ENCODE measurements at places on chromosomes 11 and 22.

DNA sequence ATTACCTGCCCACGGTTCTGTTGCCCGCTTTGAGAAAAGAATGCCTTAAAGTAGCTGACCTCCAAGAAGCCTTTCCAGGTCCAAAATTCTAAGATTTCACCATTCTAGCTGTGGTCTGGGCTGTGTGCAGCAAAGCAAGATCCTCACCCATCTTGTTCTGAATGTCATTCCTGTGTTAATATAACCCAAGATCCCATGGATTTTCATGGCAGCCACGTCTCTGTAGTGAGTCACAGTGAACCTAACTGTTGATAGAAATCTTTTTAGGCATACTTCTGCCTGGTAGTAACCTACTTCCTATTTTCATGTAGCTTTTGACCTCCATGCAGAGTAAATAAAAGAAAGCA, 210.0 kb downstream of the NAV2 start:
- DNase-seq = no peak

DNA sequence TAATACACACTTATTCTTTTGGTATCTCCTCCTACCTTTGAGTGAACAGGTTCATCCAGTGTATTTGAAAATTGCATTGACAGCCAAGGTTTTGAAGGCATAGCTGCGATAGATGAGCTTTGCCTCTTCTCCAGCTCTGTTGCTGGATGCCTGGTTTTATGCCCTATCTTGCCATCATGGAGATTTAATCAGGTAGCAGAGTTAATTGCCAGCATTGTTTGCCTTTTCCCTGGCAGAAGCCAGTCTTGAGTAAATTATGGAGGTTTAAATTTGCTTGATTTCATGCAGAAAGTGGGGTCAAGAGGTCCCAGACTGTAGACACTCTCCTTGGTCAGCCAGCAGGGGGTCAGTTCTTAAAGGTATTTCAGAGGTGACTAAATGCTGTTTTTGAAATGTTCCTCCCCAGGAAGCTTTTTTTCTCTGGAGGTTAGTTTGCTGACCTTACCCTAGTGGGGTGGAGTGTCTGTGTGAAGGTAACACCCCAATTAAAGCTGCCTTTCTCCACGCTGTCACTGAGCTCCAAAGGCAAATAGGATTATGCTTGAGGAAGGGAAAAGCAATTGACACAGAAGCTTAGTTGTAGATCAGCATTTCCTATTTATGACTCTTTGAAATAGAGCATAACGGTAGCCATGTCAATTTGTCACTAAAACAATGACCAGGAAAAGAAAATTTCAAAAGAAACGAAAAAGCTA, 96.0 kb downstream of the EXT2 start:
- no peak for DNase-seq

GRCh38 chr11:45457649-45458048, 171.5 kb upstream of the SYT13 start:
- no peak for DNase-seq

DNA sequence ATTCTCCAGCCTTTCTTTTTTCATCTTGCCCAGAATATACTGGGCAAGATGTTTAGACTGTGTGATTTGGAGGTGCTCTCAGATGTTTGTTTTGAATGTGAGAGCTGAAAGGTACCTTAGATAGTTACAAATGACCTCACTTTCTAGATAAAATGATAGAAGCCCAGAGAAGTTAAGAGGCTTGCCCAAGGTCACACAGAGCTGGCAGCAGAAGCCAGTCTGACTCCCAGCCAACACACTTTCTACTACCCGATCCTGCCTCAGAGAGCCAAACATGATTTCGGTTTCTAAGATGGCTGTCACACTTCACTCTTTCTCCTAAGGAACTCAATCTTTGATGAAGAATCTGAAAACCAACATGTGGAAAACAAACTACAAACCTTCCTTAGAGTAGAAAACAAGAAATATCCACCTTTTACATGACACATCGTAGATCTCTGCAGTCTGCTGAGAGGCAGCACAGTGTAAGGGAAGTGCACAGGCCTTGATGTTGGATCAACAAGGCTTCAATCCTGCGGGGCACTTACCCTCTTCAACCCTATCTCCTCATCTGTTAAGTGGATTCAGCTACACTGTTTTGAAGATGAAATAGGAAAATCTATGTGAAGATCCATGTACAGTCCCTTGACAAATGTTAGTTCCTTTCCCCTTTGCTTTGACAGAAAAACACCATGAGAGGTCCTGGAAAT, 58.6 kb downstream of the SYTL2 start:
- no peak for DNase-seq

- DNase-seq = no peak
These were observed 20.8 kb downstream of the MED17 start for GRCh38 chr11:93804879-93805278.

GRCh38 chr22:38719196-38719595, 13.5 kb downstream of the GTPBP1 start:
- no peak for DNase-seq

- DNase-seq = no peak
These were observed 41.7 kb downstream of the KIAA1671 start for GRCh38 chr22:24994070-24994763.

- no peak for DNase-seq
These were observed 4.7 kb upstream of the ASCC2 start for GRCh38 chr22:29842740-29843139.

GRCh38 chr11:47399860-47400767, 8.3 kb upstream of the SLC39A13 start:
- no peak for DNase-seq

- DNase-seq = no peak
These were observed 138.2 kb downstream of the COMMD9 start for GRCh38 chr11:36150986-36151385.

DNA sequence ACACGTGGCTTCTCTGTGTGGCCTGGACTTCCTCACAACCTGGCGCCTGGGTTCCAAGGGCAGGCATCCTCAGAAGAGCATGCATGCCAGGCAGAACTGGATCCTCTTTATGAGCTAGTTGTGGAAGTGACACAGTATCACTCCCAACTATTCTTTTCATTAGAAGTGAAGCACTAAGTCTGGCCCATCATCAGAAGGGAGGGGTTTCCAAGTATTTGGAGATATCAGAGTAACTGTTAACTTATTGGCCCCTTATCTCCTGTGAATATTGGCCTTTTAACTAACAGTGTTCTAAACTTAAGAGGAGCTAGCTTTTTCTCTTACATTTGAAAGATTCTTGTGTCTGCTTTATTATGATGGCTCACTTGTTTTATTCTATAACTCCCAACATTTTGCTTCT, 35.5 kb downstream of the FDX1 start:
- no peak for DNase-seq

DNA sequence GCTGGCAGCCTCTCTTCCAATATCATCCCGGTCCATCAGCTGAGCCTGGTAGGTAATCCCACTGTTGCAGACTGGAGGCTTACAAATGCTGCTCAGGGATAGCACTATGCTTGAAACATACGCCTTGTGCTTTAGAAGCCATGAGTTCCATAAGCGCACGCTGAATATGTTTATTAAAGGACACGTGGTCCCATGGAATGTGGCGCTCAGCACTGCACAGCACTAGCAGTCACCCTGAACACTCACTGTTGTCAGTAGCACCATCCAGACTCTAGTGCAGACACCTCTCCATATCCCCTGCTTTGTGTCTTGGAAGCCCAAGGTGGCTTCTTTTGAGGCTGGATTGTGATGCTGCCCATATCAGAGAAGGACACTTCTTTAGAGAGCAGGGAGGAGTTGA, 120.9 kb downstream of the MAML2 start:
- DNase-seq = no peak

DNA sequence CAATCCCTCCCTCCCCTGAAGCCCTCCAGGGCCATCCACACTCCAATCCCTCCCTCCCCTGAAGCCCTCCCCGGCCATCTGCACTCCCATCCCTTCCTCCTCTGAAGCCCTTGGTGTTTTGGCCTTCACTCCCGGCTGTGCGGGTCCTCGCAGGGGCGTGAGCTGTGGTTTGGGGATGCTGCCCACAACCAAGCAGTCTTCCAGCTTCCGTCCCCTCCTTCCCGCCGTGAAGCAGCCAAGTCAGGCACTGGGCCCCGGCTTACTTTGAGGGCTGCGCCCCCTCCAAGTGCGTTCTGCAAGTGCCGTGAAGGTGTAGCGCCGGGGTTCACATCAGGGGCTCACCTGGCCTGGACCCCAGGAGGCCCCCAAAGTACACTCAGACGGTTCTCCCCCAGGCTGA, 335.9 kb downstream of the BRD1 start:
- no peak for DNase-seq

GRCh38 chr22:45010532-45010900, 711 bp upstream of the PHF21B start:
- no peak for DNase-seq

- no peak for DNase-seq
These were observed 9.8 kb downstream of the APOBEC3D start for GRCh38 chr22:39030705-39031104.

- no peak for DNase-seq
These were observed 16.7 kb upstream of the TMPRSS4 start for GRCh38 chr11:118060081-118060661.

DNA sequence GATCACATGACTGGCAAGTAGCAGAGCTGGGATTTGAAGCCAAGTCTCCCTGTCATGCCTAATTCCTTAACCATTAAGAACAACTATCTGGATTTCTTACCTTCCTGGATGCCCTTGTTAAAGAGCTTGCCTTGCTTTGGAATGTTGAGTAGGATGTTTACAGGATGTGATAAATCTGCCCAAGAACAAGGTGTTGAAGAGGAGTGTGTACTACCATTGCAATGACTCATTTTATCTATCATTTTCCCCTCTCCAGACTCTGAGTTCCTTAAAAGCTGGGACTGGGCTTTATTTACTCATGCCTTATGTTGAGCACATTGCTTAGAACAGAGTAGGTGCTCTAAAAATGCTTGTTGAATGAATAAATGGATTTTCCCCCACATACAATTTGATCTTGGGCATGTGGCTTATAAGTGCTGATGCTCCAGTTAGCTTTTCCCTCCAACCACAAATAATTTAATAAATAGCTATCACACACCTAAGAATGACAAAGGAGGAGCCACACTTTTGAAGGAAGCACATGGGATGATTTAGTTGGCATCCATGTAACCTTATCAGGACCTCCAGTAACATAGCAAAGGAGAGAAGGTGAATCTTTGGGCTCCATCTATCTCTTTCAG, 268.6 kb upstream of the SESN3 start:
- DNase-seq = no peak

DNA sequence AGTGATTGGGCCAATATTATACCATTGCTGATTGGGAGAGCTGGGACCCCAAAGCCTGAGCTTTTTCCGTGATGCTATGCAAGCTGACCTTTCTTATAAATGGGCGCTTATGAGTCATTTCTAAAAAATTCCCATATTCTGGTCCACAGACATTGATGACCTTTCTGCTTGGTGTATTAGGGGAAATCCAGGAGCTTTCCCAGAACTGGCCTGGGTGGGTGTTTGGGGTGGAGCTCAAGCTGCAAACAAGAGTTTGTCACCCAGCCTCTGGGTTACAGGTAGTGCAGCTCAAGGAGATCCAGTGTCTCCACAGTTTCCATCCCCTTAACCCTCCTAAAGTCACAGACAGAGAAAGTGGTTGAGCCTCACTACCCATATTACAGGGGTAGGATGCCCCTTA, 67.7 kb downstream of the CCDC81 start:
- DNase-seq = no peak
